Activated naive CD4-positive, alpha-beta T cell treated with anti-CD3 and anti-CD28 coated beads, Interleukin-2, amount 50 U/mL, for 72 hours (primary cell): ENCODE measurements at places on chromosomes 6 and 20.
A peak's percentile ranks its signal among the peaks of the same experiment; 100 is the strongest.

DNA sequence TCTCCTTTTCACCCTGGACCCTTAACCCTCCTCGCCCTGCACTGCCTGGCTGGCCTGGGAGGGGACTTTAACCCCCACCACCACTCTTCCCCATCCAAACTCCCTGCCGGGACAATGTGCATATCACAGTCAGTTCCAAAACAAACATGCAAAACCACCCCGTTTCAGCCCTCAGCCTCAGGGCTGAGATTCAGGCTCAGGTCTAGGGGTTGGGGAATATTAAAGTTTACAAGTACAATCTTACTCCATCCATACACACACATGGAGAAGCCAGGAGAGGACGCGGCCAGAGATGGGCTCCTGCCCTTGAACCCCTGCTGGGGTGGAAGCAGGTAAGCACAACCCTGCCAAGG, 534 bp downstream of the KIAA1755 start:
- DNase-seq = no peak

DNA sequence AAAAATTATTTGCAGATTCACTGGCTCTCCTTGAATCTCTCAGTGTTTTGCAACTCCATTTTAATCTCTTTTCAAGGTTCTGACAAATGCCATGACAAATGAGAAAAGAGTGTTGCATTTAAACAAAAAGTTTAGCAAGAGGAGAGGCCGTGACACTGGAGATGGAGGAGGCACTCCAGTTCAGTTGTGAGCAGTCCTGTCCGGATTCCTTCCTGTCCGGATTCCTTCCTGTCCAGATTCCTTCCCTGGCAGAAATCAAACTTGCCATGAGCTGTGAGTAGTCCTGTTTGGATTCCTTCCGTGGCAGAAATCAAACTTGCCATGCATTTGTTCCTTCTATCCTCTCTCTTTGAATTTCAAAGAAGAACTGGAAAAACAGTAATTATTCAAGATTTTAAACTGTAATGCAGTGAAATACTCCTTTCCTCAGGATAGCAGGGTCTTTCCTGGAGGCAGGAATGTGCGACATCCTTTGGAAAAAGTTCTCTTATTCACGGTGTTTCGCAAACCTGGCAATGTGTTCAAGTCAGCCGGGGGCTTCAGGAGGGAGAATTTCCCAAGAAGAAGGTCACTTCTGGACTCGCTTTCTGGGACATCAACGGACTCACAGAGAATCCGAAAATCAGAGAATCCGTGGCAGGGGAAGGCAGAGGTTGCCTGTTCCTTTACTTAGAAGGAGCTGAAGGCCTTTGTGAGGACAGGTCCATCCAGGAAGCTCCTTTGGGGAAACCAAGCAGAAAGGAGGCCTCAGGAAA, 48.7 kb upstream of the DACT2 start:
- DNase-seq = peak; percentile 11

DNA sequence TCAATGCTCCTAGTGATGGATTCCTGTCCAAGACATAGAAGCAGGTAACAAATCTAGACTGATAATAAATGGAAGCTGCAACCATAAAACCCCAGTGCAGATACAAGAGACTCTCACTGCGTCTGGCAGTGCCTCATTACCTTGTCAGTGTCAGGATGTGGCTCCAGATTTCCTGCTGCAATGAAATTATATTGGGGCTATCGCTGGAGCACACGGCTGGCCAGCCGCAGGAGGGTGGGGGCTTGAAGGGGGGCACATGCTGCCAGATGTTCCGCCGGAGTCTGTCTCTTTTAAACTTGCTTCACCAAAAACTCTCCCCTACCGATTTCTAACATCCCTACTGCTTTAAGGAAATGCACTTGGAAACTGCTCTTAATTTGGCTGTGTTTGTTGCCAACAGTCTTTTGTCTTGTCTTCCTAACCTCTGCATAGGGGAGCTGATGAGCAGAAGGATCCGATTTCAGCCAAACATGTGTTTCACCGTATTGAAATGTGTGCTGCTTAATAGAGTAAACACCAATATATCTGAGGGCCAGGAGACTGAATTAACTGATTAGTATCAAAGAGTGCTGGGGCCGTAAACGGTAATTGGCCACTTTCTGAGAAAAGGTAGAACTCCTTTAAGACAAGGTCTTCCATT, 102.2 kb upstream of the EXOC2 start:
- no peak for DNase-seq

DNA sequence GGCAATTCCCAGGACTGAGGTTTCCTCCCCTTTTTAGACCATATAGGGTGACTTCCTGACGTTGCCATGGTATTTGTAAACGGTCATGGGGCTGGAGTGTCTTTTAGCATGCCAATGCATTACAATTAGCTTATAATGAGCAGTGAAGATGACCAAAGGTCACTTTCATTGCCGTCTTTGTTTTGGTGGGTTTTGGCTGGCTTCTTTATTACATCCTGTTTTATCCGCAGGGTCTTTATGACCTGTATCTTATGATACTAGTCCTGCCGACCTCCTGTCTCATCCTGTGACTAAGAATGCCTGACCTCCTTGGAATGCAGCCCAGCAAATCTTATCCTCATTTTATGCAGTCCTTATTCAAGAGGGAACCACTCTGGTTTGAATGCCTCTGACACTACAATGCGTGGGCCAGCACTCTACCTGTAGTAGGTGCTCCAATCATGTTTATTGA, 190.1 kb downstream of the KCNQ5 start:
- DNase-seq = no peak

DNA sequence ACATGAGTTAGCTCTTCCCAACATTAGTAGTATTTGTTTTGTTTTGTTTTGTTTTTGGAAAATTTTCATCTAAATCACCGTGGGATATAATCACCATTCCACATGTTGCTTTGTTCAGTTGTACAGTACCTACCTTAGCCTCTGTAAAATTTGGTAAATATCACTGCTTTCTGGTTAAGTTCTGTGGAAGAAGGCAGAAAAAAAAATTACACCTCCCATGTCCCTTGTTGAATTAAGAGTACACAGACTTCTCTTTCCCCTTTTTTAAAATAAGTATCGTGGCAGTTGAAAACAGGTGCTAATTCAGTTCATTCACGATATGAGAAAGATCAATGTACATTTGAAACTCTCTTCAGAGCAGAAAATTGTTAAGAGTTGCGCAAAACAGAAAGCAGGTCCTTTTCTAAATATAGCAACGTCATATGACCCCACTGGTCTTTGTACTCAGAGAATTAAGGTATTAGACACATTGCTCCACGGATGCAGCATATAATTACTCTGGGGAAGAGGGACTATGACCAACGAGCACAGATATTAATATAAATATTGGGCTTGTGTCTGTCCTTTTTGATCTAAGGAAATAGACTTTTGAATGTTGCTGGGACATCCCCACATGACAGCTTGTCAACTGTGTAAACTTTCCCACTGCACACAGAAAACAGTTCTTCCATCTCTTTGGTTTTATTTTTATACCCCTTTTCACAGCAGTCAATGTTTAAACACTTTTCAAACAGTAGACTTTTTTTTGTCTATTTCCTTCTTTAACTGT, 58.6 kb upstream of the ZNF217 start:
- DNase-seq = no peak

DNA sequence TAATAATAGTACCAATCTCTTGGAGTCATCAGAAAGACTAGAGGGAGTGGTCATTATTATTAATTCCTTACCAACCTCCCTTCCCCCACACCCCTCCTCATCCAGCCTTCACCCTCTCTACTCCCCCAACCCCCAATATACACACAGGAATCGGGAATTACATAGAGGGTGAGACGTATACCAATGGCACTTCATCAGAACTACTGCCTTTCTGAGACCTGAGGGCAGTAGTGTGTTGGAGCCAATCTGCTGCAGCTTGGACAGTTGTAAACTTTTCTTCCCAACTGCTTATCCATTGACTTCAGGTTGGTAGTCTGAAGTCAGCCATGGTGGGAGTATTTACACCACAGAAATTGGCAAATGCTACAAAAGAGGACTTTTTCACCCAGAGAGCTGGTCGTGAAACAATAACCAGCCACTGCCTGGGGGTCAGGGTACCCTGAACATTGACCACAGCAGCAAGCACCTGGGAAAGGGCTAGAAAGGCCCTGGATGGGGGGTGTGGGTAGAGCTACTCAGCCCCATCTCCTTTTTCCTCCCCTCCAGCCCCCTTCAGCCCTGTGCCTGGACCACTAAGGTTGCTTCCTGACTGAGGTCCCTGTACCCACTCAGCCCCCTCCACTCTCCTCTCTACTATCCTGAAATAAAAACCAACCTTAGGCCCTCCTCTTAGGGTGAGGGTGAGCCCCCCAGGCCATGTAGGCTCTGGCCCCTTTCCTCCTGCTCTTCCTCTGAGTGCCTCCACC, 161.5 kb downstream of the MRPL14 start:
- DNase-seq = no peak

GRCh38 chr20:50594591-50595432, 84.6 kb downstream of the PTPN1 start:
- no peak for DNase-seq

DNA sequence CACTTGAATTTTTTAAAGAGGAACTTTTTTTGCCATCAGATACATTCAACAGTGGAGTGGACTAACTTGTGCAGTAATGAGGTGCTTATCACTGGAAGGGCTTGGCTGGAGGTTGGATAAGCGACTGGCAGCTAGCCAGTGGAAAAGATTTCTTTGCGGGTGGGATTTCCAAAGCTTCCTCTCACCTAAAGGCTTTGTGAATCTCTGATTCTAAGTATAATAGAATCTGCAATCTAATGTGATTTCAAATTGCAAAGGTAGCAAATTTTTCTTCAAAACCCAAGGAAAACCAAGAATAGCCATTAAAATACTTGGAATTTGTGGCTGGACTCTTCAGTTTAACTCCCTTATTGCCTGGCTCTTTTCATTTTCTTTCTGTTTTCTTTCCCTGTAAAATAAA, 460.4 kb upstream of the MARCKS start:
- no peak for DNase-seq

DNA sequence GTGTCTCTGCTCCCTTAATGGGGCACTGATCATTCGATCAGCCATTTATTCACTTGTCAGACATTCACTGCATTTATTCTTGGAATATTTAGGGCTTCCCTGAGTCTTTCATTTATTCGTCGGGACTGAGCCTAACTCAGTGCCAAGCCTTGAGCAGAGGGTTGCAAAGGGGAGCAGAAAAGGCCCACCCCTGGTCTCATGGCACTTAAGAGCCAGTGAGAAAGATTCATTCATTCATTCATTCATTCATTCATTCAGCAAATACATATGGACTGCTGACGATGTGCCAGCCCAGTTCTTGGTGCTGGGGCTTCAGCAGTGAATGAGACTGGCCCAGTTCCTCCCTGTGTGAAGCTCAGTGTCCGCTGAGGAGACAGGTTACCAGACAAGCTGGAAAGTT, 36.6 kb downstream of the SIRPA start:
- DNase-seq = no peak

- DNase-seq = no peak
These were observed 41.6 kb upstream of the FOXP4 start for GRCh38 chr6:41504466-41505121.

GRCh38 chr6:170018422-170018935, 267.1 kb downstream of the ERMARD start:
- no peak for DNase-seq

DNA sequence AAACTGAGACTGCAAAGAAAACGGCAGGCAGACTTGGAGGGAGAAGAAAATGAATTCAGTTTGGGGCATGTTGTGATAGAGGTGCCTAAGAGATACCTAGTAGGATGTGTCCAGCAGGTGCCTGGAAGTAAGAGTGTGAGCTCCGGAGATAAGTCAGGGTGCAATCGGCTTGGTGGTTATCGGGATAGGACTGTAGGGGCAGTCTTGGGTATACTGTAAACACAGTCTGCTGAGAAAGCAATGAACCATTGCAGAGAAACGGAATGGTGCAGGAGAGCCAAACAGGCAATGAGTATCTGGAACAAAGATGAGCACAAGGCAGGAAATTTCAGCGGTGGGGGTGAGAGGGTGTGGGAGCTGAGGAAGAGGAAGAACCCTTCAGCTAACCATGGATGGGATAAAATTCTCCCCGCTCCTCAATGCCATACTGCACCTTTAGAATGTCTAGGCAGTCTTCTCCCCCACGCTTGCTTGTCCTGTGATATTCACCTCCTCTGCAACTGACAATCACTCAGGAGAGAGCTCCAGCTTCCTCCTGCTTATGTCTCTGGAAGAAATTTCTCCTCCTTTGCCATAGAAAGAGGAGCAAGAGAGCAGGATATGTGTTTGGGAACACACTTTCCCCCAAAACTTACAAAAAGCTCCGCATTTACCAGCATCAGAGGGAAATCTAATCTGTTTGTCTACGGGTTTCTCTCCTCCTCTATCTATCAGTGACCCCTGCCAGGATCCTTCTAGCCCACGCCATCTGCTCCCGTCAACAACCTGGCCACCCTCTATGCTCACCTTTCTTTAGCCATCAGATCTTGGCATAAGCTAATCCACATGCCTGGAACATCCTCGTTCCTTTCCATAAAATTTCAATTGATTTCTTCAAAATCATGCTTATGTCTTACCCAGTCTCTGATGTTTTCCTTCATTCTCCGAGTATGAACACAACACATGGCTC, 381.7 kb upstream of the JARID2 start:
- no peak for DNase-seq

DNA sequence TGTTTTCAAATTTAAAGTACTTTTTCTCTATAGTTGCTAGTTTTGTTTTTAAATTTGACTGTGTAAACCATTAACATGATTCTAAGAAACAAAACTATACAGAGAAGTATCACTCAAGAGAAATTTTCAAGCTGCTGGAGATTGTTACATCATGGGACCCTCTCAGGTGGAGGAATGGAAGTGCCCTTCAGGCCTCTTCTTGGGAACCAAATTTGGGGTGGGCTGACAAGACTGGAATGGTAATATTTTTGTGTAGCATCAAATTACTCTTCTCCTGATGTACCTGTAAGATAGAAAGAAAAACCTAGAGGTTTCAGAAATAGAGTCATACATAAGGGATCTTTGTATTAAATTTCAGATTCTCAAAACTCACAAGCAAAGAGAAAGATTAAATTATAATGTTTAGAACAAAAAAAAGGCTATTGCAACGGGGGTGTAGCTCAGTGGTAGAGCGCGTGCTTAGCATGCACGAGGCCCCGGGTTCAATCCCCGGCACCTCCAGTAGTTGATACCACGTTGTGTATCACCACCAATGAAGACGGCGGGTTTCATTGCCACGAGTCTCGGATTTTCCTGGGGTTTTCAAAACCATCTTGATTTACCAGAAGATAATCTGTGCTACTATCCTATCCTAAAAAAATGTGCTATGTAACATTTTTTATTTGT, 193.7 kb downstream of the GPX5 start:
- no peak for DNase-seq

- DNase-seq = no peak
These were observed at the start of gene PTCHD4 for GRCh38 chr6:48111143-48111506. Gene PTCHD4, minus strand, starts transcription at chr6:48111197. Its CDS starts 42,240 bp downstream, at chr6:48068957.

DNA sequence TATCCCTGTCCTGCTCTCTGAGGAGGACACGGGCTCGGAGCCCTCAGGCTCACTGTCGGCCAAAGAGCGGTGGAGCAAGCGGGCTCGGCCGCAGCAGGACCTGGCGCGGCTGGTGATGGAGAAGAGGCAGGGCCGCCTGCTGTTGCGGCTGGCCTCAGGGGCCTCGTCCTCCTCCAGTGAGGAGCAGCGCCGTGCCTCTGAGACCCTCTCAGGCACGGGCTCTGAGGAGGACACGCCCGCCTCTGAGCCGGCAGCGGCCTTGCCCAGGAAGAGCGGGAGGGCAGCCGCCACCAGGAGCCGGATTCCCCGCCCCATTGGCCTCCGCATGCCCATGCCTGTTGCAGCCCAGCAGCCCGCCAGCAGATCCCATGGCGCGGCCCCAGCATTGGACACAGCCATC, 14.2 kb upstream of the SLC22A7 start:
- DNase-seq = no peak
